ENCODE measurements at places on chromosomes 12 and 14.

DNA sequence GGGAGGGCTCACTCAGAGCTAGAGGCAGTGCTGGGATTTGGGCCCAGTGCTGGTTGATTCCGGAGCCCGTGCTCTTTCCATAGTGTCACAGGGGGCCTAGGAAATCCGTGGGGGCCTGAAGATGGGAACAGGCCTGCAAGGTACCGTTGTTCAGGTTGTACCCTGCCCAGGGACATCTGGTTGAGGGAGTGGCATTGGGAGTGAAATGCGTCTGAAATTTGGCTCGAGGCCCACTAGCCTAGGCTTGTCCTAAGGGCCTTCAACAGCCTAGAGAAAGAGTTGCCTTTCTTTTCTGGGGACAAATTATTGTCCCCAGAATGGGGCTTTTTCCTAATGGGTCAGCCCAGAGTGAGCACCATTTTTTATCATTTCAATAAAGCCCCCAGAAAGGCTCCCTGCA is 26.4 kb upstream of the FAM222A start:
- DNase-seq, result no peak

GRCh38 chr14:69993326-69993725 is 114.1 kb downstream of the SMOC1 start:
- DNase-seq, result no peak

DNA sequence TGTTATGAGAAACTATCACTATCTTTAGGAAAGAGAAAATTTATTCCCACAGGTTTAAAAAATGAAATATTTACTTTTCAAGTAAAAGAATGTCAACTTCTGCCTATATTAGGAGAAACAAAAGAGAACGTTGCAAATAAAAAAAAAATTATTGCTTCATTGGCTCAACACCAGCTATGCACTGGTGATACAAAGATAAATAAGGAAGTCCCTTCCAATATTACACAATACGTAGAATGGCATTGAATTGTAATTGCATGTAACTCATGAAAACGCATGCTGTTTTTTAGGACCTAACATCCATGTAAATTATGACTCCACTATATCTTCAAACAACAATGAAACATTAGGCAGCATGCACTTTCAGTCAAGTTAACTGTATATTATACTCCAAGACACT is 56.4 kb upstream of the RERGL start:
- no peak for DNase-seq

DNA sequence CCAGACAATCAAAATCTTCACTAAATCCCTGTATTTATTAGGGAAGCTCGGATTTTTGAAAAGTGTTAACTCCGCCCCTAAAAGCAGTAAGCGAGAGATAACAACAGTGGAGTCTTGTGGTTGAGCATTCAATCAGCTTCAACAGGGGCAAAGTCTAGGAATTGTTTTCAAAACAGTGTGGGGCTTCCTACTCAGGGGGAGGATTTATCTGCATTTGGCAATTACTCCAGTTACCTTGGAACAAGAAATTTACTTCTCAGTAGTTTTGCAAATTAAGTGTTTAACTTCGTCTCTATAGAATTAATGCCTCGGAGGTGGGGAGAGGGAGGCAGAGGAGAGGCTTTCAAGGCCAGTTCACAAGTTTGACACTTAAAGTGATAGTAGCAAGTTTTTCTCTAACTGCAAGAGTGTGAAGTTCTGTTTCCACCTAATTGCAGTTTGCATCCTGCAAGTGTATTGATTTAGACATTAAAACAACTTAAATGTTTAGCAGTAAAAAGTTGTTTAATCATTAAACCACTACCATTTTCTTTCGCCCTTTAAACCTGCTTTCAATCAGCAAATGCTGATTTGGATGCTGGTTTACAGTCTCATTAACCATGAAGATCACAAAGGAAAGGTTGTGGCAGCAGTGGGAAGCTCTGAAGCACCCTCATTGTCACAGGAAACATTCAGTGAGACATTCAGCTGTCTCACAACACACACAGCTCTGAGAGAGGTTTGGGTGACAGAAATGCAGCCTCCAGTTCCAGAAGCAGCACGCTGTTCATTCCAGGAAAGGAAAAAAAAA is 102.0 kb downstream of the HMGA2 start:
- DNase-seq, result no peak

DNA sequence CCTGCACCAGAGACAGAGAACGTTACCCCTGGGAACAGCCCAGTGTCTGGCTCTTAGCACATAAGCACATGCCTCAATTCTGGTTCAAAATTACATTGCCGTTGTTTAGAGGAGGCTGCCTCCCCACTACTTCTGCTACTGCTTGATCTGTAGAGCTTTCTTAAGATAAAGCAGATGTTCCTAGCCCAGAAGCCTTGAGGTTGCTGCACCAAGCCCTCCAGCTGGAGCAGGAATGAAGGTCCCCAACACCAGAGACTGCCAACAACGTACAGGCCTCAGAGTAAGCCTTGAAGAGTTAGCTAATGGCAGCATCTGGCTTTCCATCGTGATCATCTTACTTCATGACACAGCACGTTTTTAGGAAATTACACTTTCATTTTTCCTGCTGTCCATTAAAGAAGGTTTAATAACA is 34.7 kb upstream of the AMIGO2 start:
- DNase-seq, result no peak

DNA sequence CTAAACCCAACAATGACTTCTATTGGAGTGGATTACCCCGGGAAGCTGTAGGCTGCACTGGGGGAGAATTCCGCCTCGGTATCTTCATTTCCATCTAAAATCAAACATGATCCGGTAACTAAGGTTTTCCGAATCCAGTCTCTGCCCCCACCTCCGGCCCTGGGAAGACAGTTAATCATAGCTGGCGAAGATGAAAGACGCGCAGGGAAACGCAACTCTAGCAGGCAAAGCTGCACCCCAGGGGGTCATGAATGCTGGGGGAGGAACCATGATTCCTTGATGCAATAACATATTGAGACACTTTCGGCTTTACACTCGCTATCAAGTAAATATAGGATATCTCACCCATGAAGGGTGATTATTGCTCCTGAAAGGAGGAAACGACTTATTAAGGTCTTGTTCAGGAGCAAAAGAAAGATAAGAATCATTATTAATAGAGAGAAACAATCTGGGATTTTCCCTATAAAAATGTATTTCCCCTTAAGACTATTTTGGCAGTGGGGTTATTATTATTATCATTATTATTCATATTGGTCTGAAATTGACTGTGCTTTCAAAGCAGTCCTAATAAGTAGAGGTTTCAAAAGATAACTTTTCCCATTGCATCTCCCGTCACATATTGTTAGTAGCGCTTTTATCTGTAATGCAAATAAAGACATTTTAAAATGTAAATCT is 614.9 kb downstream of the VRK1 start:
- DNase-seq, result no peak

DNA sequence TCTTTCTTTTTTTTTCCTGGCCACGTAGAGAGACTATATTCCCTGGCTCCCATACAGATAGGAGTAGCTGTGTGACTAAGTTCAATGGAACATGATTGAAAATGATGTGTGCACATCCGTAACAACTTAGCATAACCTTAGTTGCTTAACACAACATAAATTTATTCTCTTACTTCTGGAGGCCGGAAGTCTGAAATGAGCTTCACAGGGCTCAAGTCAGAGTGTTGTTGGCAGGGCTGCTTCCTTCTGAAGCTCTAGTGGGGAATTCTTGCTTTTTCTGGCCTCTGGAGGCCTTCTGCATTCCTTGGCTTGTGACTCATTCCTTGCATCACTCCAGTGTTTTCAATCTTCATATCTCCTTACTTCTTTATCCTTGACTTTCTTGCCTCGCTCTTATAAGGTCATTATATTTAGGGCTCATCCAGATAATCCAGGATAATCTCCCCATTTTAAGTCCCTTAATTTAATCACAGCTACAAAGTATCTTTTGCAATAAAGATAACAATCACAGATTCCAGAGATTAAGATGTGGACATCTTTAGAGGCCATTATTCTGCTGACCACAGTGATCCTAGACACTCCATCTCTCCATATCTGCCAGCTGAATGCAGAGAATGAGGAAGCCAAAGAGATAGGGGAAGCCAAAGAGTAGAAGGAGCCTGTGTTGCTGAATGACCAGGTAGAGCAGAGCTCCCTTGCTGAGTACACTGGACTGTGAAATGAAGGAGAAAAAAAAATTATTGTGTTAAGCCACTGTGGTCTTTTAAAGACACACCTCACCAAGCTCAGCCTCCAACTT is 21.0 kb upstream of the SNX6 start:
- DNase-seq, result no peak

DNA sequence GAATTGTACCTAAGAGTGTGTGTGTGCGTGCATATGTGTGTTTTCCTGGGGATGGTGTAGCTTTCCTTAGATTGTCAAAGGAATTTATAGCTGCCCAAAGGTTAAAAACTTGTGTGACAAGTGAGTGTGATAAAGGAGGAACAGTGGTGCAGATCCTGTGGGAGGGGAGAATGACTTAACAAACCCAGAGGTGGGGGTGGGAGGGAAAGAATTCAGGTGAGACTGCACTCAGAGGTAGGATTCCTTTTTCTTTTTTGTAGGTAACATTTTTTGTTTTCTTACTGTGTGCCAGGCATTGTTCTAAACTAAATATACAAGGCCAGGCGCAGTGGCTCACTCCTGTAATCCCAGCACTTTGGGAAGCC is 45.3 kb upstream of the SINHCAF start:
- DNase-seq, result no peak

DNA sequence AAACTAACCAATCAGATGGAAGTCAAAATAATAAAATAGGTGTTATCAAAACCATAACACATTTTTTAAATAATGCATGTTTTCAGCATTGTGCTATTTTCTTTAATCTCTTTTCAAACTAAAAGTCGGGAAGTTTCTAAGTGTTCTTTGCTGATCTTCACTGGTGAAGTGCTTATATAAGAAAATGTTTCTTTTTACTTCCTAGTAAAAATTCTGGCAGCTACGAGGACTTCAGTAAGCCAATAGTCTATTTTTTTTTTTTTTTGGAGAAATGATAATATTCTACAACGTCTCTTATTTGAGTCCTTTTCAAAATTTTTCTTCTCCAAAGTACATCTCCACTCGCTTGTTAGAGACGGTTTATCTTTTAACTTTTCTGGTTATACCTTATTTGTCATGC is 448.0 kb downstream of the SLC6A15 start:
- no peak for DNase-seq

Measured in CD4-positive, alpha-beta memory T cell (primary cell).